ENCODE measurements at places on chromosomes 1 and 21. TPM values are rescaled to one million over a fixed set of nuclear protein-coding genes. Genes with fewer than 3 reads are reported as not detected.

The TCHHL1 gene
- total RNA-seq = not detected

The CFAP107 gene
- total RNA-seq = not detected

The CTPS1 gene
- total RNA-seq = 76.0 TPM

The CELA2B gene
- total RNA-seq = not detected

The MYBPH gene
- total RNA-seq = not detected

The SLC30A10 gene
- not detected for total RNA-seq

The COL16A1 gene
- total RNA-seq = 2.0 TPM

DNA sequence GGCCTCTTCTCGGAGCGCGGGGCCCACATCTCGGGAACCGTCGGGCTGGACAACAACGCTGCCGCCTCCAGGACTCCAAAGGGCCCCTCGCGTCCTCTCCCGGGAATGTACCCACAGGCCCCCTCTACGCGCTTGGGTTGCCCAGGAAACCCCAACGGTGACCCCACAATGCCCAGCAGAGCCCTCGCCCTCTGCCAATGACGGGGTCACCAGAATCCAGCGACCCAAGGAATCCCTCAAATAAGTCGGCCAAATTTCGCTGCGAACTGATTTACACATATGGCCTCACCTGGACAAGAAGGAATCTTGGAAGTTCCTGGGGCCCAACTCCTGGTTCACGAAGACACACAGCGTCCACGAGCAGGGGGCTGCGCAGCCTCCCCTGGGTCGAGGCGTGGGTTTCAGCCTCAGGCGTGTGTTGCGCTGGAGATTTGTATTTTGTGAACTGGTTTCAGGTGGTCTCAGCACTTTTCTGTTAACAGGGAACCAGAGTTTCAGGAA, 78.1 kb downstream of the DESI2 start:
- no peak for DNase-seq

GRCh38 chr1:73910466-73910865, 287.5 kb downstream of the LRRIQ3 start:
- peak; percentile 5 for DNase-seq

DNA sequence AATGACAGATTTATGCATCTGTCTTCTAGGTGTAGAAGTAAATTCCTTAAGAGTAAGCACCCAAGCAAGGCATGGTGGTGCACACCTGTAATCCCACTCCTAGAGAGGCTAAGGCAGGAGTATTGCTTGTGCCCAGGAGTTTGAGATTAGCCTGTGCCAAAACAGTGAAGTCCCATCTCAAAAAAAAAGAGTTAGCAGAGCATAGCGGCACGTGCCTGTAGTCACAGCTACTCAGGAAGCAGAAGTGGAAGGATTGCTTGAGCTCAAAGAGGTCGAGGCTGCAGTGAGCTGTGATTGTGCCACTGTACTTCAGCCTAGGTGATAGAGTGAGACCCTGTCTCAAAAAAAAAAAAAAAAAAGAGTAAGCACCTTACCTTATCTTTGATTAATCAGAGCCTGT, 15.1 kb upstream of the TIPRL start:
- no peak for DNase-seq

GRCh38 chr1:187837787-187838186, 1009.0 kb downstream of the PLA2G4A start:
- DNase-seq = no peak

- no peak for DNase-seq
Observed at GRCh38 chr1:170366980-170367379, 165.0 kb upstream of the GORAB start.

DNA sequence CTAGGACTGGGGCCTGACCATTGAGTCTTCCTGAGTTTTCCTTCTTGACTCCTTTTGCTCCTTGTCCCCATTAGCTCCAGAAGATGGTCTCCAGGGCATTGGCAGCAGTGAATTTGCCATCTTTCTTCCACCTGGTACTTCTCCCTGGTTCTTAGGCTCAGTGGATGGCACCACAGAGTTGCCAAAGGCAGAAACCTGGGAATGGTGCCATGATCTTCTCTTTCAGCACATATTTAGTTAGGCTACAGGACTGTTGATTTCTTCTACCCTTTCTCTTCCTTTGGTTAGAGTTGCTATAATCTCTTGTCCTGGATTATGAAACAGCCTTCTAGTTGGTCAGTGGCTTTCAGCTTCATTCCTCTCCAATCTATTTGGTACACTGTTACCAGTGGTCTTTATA, 6.2 kb downstream of the ZBTB40 start:
- DNase-seq = no peak

- no peak for DNase-seq
Observed at GRCh38 chr21:43993420-43993934, 18.6 kb upstream of the TRAPPC10 start.

DNA sequence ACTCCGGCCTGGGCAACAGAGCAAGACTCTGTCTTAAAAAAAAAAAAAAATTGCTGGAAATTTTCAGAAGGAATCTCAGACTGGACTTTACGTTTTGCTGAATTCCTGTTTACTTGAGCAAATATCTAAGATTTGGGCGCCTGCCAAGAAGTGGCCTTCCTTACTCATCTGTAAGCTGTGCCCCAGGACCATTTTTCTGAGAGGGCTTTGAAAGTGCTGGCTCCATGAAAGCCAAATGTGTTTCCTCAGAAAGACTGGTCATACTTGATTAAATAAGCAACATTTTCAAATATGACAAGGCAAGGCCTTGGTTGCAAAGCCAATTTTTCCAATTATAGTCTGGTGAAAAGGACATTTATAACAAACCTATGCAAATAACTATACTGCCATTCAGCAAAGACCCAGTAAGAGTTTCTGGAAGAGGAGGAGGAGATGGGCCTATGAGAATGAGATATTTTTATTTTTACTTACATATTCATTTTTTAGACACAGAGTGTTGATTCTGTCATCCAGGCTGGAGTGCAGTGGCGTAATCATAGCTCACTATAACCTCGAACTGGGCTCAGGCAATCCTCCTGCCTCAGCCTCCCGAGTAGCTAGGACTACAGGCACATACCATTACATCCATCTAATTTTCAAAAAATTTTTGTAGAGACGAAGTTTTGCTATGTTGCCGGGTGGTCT, 56.3 kb upstream of the HTR1D start:
- DNase-seq = peak; percentile 92

DNA sequence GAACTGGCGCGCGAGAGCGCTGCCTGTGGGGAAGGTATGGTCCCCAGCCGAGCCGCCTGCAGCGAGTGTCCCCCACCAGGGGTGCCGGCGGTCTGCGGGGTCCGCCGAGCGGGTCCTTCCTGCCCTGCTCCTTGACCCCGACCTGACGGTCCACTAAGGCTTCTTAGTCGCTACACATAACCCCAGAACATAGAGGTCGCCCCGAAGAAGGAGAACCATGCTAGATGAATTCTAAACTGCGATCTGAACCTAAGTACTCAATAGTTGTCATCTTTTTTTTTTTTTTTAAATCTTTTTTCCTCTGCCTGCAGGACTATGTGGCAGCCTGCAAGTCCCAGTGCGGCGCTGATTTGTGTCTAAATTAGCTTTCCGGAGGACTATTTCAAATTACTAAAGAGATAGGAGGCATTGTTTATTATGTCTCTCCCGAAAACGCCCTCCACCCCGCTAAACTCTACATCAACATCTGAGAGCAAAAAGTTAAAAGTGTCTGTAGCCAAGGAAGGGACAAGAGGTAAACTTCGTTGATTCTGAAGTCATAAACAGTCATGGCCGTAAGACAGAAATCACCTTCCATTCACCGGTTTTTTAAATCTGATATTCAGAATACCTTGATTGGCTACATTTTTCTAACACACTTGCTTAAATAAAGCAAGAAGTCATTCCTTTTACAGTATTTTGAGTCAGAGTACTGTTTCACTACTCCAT, 476 bp downstream of the AXDND1 start:
- peak; percentile 22 for DNase-seq

GRCh38 chr1:241250465-241250864, 106.5 kb downstream of the RGS7 start:
- DNase-seq = no peak

DNA sequence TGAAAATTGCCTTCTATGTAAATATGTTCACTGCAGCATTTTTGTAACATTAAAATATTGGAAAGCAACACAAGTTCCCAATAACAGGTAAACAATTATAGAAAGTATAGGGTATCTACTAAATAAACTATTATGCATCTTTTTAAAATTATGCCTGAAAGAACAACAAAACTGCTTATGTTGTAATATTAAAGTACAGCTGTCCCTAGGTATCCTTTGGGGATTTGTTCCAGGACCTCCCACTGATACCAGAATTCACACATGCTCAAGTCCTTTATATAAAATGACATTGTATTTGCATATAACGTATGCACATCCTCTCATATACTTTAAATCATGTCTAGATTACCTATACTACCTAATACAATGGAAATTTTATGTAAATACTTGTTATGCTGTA, 121.8 kb upstream of the TNFSF4 start:
- DNase-seq = no peak

- DNase-seq = peak; percentile 66
Observed at GRCh38 chr21:28696844-28697410, 295.8 kb downstream of the LTN1 start.

DNA sequence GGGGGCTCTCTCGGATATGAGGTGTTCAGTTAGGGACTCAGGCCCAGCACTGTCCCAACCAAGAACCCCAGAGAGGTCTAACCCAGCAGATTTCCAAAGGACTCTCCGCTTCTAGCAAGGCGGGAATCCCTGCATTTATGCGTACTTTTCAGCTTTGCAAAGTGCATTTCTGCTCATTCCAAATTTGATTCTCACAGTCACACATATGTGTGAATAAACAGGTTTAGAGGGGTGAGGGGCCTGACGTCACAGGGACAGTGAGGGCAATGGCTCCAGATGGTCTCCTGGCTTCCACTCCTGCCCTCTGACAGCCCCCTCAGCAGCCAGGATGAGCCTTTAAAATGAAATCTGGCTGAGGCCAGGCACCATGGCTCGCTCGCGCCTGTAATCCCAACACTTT, 921 bp upstream of the ECE1 start:
- no peak for DNase-seq

DNA sequence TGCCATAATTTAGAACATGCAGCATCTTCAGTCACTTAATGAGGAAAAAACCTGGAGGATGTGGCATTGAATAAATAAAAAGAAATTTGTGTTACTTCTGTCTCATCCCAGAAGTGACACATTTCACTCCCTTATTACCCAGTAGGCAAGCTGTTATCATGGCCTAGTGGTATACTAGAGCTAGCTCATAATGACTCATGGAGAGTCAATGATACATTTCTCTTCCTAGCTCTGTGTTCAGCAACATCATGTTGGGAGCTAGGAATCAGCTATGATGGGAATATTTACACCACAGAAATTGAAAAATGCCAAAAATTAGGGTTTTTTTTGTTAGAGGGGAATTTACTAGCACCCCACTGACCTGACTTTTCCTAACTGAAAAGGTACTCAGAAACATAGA, 182.7 kb downstream of the HMCN1 start:
- peak; percentile 16 for DNase-seq

GRCh38 chr1:116874733-116875249, 34.9 kb upstream of the PTGFRN start:
- DNase-seq = peak; percentile 73

- DNase-seq = no peak
Observed at GRCh38 chr1:10544239-10544638, 69.5 kb downstream of the PEX14 start.

DNA sequence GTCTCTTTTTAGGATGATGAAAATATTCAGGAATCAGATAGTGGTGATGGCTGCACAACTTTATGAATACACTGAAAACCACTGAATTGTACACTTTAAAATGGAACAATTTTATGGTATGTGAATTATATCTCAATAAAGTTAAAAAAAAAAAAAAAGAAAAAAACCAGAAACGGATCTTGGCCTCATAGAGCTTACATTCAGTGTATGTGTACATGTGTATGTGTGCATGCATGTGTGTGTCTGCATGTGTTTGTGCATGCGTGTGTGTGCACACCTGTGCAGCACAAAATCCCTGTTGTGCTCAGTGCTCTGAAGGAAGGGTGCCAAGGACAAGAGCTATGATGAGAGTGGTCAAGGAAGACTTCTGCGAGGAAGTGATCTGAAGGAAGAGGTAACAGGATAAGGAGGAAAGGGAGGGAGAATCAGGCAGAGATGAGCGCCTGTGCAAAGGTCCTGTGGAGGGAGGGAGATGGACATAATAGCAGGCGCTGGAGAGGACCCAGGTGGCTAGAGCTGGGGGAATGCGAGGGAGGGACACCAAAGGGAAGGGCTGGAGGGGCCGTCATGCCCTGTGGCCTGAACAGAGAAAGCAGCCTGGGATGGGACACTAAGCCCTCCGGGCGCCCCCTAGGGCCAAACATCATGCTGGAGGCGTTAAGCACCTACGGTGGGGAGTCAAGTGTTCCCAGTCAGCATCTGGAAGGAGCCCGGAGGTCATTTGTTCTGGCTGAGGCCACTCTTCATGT, 25.2 kb downstream of the NKAIN1 start:
- no peak for DNase-seq

DNA sequence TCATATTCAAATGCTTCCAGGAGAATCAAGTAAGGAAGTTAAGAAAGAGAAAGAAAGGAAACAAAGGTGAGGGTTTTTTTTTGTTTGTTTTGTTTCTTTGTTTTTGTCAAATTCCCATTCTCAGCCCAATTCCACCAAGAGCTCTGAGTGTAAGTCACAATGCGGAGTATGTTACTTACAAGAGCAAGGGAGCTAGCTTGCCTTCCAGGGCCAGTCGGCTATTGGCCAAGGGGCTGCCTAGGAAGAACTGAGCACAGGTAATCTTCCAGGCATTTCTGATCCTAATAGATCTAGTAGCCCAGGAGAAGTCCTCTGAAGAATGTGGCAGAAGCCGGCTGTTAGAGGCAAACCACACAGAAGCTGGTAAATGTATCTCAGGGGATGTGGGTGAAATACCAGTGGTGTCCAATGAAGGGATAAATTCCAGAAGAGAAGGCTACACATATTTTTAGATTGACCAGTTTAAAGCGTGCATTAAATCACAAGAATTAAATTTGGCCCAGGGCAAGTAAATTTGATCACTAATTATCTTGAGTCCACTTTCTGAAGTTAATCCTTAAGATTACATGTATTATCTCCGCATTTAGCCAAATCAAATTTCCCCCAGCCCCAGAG, 239.6 kb upstream of the ADAMTS5 start:
- DNase-seq = peak; percentile 74

GRCh38 chr1:80993154-80993980, 807.4 kb upstream of the ADGRL2 start:
- DNase-seq = no peak

GRCh38 chr21:21084179-21084578, 86.0 kb downstream of the NCAM2 start:
- peak; percentile 53 for DNase-seq

DNA sequence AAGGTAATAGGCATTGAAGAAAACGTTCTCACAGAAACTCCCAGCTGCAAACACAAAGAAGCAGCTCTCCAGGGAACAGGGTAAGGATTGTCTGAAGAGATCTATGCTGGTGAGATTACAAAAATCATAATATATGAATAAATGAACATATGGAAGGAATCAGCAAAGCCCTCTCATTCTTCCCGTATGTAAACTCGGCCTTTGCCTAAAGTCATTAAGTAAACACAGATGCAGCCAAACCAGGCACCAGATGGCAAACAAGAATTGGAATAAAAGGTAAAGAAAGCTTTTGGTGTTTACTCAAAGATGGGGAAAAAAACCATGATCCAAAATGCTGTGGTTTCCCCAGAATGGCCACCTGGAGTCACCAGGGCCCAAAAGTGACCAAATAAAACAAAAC, 76.6 kb upstream of the HOOK1 start:
- DNase-seq = no peak
